Fibroblast of skin of right biceps (primary cell): ENCODE measurements at places on chromosomes 7 and 10.

DNA sequence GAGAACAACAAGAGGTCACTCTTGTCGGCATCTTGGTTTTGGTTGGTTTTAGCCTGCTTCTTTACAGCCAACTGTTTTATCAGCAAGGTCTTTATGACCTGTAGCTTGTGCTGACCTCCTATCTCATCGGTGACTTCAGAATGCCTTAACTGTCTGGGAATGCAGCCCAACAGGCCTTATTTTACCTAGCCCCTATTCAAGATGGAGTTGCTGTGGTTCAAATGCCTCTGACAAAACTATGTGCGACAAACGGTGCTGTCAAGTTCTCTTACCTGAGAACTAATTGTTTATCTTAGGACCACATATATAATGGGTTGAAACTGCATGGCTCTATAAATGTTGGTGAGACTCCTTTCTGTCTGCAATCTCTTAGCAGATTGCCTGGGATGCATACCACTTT is 35.9 kb upstream of the POT1 start:
- no peak for DNase-seq

- DNase-seq, result peak; percentile 41
These were observed 3.8 kb downstream of the NFE2L3 start for GRCh38 chr7:26155531-26156375.

DNA sequence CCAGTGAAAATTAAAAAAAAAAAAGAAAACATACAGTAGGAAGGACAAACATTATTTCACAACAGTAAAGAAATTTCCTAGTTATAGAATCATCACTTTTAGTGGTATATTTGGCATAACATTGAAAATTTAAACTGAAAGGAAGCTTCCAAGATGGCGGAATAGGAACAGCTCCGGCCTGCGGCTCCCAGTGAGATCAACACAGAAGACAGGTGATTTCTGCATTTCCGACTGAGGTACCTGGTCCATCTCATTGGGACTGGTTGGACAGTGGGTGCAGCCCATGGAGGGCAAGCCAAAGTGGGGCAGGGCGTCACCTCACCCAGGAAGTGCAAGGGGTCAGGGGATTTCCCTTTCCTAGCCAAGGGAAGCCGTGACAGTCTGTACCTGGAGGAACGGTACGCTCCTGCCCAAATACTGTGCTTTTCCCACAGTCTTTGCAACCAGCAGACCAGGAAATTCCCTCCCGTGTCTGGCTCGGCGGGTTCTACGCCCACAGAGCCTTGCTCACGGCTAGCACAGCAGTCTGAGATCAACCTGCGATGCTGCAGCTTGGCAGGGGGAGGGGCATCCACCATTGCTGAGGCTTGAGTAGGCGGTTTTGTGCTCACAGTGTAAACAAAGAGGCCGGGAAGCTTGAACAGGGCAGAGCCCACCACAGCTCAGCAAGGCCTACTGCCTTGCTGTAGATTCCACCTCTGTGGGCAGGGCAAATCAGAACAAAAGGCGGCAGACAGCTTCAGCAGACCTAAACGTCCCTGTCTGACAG is 19.4 kb downstream of the PON3 start:
- no peak for DNase-seq

DNA sequence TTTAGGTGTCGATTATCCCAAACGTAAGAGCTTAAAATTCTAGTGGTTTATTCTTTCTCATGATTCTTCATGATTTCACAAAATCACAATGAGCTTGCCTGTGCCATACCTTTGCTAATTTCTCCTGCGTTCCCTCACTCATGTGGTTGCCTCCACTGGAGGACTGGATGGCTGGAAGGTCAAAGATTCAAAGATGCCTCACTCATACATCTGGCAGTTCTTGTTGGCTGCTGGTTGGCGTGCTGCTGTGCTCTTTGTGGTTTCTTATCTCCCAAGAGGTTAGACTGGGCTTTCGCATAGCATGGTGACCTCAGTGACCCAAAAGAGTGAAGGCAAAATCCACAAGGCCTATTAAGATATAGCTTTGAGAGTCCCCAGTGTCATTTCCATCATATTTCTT is 877.6 kb upstream of the AUTS2 start:
- peak; percentile 75 for DNase-seq

DNA sequence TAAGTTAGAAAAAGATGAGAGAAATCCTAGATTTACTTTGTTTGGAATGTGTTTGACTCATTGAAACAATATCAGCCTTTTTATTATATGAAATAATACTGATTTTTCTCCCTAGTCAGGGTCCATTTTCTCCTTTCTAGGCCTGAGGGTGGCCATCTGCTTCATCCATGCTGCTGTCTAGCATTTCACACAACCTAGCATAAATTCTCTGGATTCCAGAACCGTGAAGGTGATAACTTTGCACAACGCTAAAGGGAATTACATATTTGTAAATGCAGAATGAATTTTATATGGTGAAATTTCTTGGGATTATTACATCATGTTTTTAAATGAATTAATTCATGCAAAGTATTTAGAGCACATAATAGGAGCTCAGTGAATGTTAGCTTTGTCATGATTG is 505.1 kb downstream of the INHBA start:
- DNase-seq, result peak; percentile 11

GRCh38 chr10:9900751-9901150 is 1116.9 kb upstream of the CELF2 start:
- no peak for DNase-seq

GRCh38 chr10:97916586-97916985 is 66.9 kb downstream of the GOLGA7B start:
- no peak for DNase-seq

GRCh38 chr10:34113504-34114225 is 701.4 kb downstream of the PARD3 start:
- no peak for DNase-seq

- DNase-seq, result no peak
These were observed 99.0 kb downstream of the PLPP4 start for GRCh38 chr10:120555842-120556532.

- DNase-seq, result peak; percentile 18
These were observed 14.1 kb downstream of the CXCL12 start for GRCh38 chr10:44370731-44371248.

GRCh38 chr7:116522247-116522646 is 2.6 kb upstream of the CAV1 start:
- DNase-seq, result peak; percentile 91

DNA sequence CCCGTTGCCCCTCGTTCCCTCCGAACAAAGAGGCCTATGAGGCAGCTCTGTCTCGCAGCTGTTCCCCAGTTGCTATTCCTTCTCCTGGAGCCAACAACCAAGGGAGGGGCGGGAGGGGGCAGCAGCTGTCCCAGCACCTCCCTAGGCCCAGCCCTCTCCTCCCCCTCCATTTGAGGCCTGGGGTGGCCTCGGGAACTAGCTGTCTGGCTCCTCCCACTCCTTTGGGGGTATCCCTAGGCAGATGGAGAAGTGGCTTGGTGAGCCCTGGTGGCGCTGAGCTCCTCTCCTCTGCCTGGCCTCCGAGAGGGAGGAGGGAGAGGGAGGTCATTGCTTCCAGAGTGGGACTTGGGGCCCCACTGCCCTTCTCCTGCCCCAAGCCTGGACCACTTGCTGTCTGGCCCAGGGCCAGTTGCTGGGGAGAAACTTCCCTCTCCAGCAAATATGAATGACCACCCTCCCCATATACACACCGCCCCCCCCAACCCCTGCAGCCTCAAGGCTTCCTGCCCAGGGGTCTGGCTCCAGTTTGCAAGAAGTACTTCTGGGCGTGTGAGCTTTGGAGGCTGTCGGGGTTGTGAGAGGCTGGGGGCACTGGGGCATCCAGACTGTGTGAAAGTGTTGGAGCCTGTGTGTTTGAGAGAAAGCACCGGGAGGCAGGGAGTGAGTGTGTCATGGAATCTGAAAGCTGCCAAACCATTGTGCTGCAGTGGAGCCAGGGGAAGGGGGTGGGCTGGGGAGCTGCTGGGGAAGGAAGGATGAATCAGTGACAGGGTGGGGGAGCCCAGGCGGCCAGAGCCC is 3.1 kb downstream of the FLNC start:
- peak; percentile 93 for DNase-seq

DNA sequence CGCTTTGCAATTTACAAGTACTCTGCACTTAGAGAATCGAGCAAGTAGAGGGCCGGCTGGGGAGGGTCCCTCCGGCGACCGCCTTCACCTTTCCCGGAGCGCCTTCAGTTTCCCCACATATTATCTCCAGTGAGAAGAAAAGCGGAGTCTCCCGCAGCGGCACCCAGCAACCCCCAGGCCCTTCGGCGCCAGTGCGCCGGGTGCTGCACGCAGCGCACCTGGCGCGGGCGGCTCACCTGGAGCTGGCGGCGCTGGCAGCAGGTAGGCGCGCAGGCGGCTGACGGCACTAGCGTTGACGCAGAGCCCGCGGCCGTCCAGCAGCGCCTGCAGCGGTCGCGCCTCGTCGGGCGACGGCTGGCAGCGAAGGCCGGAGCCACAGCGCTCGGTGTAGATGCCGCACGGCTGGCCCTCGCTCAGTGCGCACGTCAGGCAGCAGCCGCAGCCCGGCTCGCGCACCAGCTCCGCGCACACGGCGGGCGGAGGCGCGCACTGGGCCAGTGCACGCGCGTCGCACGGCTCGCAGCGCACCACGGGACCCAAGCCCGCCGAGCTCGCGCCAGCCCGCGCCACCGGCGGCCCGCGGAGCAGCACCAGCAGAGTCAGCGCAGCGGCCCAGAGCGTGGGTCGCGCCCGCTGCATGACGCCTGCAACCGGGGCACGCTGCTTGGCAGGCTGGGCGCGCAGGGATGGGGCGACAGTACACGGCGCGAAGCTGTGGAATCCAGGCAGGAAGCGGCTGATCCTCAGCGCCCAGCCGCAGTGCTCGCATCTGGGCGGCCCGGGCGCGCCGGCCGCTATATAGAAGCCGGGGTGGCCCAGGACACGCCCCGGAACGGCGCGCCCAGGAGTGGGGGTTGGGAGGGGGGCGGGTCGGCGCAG is at the start of gene IGFBP3:
IGFBP3 (minus strand) TSS at position 771 of the 879 bp plus-strand sequence; CDS start at position 639, 132 bp downstream.
- DNase-seq, result peak; percentile 77

GRCh38 chr7:94052398-94053180 is 48.4 kb upstream of the BET1 start:
- DNase-seq, result no peak

DNA sequence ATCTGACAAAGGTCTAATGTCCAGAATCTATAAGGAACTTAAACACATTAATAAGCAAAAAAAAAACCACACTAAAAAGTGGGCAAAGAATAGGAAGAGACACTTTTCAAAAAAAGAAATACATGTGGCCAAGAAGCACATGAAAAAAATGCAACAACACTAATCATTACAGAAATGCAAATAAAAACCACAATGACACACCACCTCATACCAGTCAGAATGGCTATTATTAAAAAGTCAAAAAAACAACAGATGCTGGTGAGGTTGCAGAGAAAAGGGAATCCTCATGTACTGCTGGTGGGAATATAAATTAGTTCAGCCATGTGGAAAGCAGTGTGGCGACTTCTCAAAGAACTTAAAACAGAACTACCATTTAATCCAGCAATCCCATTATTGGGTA is 119.0 kb downstream of the LMBR1 start:
- DNase-seq, result peak; percentile 5

DNA sequence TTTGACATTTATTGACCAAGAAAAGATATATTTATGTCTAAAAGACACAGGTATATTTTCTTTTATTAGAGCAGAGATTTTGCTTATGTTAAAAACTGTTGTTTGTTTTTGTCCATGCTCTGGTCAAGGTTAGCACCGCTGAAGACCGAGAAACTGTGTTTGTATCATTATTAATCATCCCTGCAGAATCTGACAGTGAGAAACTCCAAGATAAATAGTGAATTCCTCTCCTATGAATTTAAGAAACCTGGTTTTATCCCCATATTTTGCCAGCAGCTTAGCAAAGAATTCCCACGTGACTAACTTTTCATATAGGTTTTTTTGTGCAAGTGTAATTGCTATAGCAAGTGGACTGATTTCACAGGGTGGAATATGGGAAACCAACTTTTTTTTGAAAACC is 77.6 kb downstream of the FRMD4A start:
- DNase-seq, result peak; percentile 7

DNA sequence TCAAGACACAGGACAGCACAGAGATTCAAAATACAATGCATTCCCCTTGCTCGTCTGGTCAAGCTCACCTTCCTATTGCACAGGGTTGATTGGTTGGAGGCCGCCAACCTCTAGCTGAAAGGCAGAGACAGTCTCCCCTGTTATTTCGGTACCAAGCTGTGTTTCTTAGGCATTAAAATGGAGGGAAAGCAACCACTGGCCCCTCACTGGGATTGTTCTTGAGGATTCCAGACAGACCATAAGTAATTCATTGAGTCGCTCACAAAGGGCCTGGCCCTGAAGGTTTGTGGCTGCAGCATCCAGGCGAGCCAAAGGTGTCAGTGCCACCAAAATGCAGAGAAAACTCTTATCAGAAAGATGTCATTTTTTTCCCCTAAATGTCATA is 81.2 kb downstream of the PARP12 start:
- DNase-seq, result no peak

- peak; percentile 40 for DNase-seq
These were observed 38.2 kb downstream of the CALML5 start for GRCh38 chr10:5461203-5461588.

DNA sequence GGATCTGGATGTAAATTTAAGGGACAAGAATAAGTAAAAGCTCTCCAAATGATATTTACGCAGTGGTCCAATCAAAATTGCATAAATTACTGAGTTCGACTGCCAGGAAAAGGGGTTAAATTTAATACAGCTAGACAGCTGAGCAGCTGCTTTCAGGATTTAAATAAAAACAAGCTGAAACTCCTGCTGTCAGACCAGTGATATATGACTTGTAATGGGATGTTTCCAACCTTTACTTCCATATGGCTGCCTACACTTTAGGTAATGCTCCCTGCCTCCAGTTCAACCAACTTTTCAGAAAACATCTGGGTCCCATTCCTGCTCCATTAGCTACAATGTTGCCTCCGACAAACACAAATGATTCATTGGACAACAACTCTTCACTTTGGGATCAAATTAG is 326.3 kb upstream of the DGKB start:
- DNase-seq, result no peak

- peak; percentile 67 for DNase-seq
These were observed 203.9 kb upstream of the NEBL start for GRCh38 chr10:21100871-21101514.

- DNase-seq, result peak; percentile 25
These were observed 832 bp downstream of the XRCC2 start for GRCh38 chr7:152674860-152675758.

GRCh38 chr7:73557397-73558257 is at the start of gene BCL7B:
TSS of gene BCL7B (minus strand) at chr7:73557690. CDS start at chr7:73557578, 112 bp downstream.
- DNase-seq, result peak; percentile 72

GRCh38 chr7:26499315-26499897 is 207.7 kb downstream of the SNX10 start:
- no peak for DNase-seq
